ENCODE measurements at places on chromosomes 4 and X. TPM values are rescaled to one million over a fixed set of nuclear protein-coding genes. Genes with fewer than 3 reads are reported as not detected.

The RGN gene
- 9.3 TPM for total RNA-seq

The TEX13B gene
- not detected for total RNA-seq

The CXorf49 gene
- not detected for total RNA-seq

The CXCL8 gene
- total RNA-seq = 0.82 TPM

The ADGRG2 gene
- total RNA-seq = 1.2 TPM

The ARHGAP36 gene
- not detected for total RNA-seq

The NSG1 gene
- 10.1 TPM for total RNA-seq

The CXCL3 gene
- 0.88 TPM for total RNA-seq

The SPATA18 gene
- total RNA-seq = 3.1 TPM

The CCDC149 gene
- 19.5 TPM for total RNA-seq

The CT47B1 gene
- not detected for total RNA-seq

The RIBC1 gene
- 0.80 TPM for total RNA-seq

The PPP1R2C gene
- not detected for total RNA-seq
